Posterior cingulate gyrus (tissue), 11 donors: ENCODE measurements at places on chromosomes 5 and 9.

- peak; percentile 33 for DNase-seq
These were observed 18.2 kb upstream of the DCP2 start for GRCh38 chr5:112958093-112959088.

DNA sequence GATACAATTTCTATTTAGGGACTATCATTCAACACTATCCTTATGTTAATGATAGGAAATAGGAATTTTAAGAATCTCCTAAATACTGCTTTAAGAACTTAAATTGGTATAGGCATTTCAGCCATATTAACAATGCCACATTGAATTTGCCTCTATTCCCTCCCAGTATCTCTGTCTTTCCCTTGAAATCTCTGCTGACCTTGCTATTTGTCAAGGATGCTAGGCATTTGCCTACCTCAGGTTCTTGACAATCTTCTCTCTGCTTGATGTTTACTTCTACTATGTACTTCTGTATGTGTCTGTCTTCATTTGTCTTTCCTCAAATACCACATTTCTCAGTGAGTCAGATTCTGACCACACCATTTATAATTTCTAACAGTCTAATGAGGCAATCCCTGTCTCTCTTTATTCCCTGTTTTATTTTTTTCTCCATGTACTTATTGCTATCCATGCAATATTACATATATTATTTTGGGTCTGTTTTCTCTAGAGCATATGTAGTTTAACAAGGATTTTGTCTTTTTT, 1461.4 kb upstream of the CDH9 start:
- DNase-seq: no peak

GRCh38 chr9:22898591-22898990, 452.0 kb downstream of the DMRTA1 start:
- DNase-seq: no peak

- DNase-seq: no peak
These were observed 27.1 kb downstream of the ZDHHC11B start for GRCh38 chr5:757346-757930.

- no peak for DNase-seq
These were observed 7.1 kb downstream of the SAR1B start for GRCh38 chr5:134625559-134625958.

DNA sequence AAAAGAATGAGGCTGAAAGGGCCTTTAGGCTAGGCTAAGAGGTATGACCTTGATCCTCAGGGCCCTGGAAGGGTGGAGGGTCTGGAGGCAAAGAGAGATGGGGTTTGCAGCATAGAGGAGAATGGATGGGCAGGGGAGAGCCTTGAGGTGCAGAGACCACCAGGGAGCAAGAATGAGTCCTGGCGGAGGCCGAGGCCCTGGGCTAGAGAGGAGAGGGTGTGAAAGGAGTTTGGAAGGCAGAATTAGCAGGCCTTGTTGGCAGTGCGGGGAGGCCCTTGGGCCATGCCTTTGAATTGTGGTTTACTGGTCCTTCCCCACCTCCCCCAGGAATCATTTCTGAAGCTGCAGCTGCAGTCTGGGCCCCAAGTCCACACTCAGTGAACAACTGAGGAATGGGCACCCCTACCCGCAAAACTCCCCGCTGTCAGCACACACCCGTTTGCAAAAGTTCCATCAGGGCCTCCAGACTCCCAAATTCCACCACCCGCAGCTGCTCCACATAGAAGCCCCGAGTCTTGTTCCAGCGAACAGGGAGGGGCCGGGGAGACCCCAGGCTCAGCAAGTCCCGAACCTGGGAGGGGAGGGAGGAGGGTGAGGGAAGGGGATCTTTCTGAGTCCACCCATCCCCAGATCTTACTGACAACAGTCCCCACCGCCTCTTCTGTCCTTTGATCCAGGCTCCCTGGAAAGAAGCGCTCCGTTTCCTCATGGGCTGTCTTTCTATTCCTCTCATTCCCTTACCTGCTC, 2.1 kb downstream of the KIF12 start:
- DNase-seq: no peak

DNA sequence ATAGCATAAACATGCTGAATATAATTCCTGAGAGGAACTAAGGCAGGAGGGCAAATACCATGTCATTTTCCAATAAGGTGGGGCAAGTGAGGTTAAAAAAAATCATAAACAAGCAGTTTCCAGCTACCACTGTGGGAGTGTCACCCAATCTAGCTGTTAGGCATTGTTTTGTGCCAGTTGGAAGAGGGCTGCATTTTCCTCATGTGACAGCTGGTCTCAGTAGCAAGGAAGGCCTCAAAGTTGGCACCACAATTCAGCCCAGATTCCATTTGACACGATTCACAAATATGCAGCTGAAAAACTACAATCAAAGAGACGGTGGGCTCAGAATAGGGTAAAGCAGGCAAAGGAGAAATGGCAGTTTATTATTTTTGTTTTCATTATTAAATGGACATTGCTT, 636.1 kb downstream of the KIF4B start:
- no peak for DNase-seq

GRCh38 chr9:73714294-73714693, 562.6 kb downstream of the ANXA1 start:
- no peak for DNase-seq

GRCh38 chr9:21561502-21561901, 79.4 kb upstream of the IFNE start:
- no peak for DNase-seq

DNA sequence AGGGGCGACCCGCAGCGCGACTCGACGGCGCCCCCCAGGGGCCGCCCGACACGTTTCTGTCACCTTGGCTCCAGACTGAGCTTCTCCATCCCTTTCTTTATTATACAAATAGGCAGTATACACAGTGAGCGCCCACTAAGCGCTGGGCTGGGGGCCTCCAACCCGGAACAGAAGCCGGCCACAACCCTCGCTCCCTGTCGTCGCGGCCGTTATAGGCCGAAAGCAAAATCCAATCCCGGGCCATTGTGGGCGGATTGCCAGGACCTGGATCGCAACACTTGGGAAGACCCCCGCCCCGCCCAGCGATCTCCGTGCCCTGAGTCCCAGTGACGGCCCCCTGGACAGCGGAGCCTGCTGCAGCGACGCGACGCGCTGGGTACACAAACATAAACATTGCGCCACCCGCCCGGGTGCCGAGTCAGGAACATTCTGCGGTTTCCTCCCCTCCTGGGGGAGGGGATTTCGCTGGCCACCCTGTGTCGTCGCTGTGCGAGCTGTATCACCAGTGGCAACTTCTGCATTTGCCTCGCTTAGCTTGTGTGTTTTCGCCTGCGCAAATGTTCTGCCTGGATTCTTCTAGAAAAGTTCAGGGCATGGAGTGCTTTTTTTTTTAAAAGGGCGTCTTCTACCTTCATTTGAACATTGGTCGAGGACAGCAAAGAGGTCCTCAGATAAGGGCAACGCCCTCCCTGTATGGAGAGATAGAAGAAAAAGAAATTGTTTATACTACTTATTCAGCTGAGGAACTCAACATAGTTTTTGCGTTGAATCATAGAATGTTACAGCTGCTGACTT, 1.3 kb upstream of the DUSP1 start:
- DNase-seq: peak; percentile 72

DNA sequence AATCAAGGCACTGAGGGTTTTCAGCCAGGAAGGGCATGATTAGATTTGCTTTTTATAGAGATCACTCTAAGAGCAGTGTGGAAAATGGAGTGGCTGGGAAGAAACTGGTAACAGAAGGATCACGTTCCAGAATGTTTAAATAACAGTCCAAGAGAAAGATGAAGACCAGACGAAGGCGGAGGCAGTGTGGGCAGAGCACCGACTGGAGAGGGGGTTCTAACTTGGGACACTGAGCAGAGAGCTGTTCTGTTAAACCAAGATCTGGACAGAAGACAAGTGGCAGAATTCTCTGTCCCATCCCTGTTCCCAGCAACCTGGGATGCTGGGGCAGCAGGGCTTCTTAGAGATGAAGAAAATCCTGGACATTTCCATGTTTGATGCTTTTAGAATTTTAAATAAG, 249.1 kb upstream of the NR4A3 start:
- DNase-seq: no peak

GRCh38 chr9:88623698-88624097, 88.7 kb downstream of the NXNL2 start:
- no peak for DNase-seq

GRCh38 chr5:148873120-148873519, 46.7 kb downstream of the ADRB2 start:
- no peak for DNase-seq

GRCh38 chr9:14608540-14608939, 84.7 kb downstream of the ZDHHC21 start:
- DNase-seq: no peak

- DNase-seq: peak; percentile 43
These were observed 122.5 kb downstream of the COL23A1 start for GRCh38 chr5:178467568-178468195.

DNA sequence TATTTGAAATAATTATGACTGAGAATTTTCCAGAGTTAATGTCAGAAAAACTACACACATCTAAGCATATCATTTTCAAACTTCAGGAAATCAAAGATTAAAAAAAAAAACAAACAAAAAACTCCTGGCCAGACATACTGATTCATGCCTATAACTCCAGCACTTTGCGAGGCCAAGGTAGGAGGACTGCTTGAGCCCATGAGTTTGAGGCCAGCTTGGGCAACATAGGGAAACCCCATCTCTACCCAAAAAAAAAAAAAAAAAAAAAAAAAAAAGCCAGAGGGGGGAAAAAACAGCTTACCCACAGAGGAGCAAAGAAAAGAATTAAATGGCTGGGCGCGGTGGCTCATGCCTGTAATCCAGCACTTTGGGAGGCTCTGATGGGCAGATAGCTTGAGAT, 22.4 kb downstream of the EFCAB9 start:
- no peak for DNase-seq

DNA sequence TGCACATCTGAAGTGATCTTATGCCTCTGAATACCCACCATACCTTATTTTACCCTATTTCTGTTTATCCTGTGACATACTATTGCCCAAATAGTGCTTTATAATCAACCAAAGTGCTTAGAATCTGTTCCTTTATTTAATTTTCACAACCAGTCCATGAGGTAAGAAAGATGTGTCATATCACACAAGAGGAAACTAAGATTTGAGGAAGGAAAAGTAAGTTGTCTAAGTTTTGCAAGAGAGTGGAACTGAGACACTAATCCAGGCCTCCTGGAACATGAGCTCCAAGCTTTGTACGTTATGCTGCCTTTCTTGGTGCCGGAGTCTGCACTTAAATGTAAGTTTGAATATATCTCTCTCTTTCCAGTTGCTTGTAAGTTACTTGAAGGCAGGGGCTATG, 17.2 kb downstream of the KDM3B start:
- no peak for DNase-seq

GRCh38 chr5:129496421-129496820, 36.3 kb downstream of the ADAMTS19 start:
- no peak for DNase-seq

DNA sequence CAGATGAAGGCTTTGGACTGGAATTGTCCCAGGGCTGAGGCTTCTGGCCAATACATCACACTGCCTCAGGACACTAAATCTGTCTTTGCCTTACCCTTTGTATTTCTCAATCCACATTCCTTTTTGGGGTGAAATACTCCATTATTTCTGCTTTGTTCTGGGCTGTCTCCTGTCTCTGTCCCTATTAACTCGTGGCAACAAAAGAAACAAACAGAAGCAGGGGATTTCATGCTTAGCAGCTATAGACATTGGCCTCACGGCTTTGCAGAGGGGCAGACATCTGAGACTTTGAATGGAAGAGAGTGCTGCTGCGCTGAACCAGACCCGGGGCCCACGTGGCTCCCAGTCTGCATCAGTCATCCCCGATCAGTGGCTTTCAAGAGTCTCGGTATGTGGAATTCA, 129.7 kb downstream of the ARL15 start:
- no peak for DNase-seq

DNA sequence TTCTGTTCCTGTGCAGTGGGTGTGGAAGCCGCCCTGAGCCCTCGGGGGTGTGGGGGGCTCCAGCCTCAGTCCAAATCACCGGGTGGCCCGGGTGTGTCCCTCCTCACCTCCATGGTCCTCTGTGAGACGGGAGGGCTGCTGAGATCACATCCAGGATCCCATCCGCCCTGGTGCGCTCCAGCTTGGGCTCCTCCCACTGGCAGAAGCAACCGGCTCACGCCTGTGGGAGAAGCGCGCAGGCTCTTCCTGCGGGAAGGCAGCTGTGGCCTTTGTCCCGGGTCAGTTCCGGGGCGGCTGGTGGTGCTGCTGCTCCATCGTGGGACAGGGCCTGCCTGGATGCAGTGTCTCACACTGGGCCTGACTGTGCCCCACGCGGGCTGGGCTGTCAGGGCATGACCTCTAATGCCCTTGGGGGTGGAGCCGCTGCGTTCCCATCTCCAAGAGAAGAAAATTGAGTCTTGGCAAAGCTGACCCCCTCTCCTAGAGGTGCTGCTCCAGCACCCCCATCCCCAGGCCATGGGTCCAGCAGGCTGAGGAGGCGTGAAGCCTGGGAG, 18.5 kb downstream of the OLFM1 start:
- peak; percentile 57 for DNase-seq

DNA sequence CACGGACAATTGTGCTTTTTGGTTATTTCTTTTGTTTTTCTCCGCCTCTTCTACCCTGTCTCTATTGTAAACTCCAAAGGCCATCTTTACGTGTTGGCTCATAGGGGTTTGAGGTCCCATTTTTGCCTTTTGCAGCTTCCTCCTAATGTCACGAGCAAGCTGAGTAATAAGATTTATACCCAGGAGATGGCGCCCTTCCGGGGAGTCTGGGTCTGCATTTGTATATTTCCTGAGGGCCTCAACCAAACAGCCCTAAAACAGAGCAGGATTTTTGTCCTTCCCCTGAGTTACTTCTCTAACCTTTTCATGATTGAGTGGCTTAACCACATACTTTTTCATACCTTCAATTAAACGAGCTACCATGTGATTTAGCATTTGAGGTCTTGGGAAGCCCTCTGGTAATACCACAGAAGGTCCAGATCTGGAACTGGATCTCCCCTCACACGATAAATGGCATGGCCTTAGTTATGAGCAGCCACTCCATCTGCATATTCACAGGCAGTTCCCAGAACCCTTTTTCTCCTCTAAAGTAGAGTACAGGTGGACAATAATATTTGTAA, 11.2 kb upstream of the CFAP95 start:
- DNase-seq: no peak

- DNase-seq: no peak
These were observed 82.3 kb downstream of the ATG10 start for GRCh38 chr5:82054004-82054710.

DNA sequence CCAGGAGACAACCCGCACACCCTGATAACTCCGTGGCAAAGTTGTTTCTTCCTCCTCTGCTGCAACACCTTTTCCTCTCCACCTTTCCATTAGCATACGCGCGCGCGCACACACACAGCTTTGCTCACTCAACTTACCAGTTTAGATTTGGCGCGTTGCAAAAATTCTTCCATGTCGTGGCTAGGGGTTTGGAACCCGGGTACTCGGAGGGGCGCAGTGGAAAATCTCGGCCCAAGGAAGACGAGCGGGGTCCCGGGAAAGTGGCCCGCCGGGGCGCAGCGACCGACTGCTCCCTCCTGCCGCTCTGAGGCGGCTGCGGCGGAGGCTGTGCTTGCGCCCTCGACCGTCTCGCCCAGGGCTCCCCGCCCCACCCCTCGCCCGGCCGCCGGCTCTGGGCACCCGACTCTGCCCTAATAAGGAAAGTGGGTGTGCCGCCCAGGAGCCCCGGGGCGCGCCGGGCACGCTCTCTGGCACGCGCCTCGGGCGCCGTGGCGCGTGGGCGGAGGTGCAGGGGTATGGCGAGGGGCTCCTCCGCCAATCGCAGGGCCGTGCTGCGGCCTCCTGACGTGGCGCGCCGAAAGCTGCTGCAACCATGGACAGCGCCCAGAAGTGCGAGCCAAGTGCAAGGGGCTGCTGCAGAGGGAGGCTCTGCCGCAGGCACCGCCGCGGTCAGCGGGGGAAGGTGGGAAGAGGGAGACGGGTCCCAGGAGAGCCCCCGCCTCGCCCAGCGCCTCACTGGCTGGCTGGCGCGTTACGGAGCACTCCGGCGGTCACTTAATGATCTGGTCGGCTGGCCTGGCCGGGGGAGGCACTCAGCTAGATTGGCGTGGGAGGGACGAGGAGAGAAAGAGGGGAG, at the start of gene PRUNE2:
TSS of gene PRUNE2 (minus strand) at position 324 of the 856 bp plus-strand sequence. CDS start at position 173, 151 bp downstream.
- DNase-seq: peak; percentile 54
